HCEC 1CT (cell line): ENCODE measurements at places on chromosomes 16 and 17.

- no peak for DNase-seq
Measured at GRCh38 chr17:32995416-32996045, 3.9 kb downstream of the SPACA3 start.

DNA sequence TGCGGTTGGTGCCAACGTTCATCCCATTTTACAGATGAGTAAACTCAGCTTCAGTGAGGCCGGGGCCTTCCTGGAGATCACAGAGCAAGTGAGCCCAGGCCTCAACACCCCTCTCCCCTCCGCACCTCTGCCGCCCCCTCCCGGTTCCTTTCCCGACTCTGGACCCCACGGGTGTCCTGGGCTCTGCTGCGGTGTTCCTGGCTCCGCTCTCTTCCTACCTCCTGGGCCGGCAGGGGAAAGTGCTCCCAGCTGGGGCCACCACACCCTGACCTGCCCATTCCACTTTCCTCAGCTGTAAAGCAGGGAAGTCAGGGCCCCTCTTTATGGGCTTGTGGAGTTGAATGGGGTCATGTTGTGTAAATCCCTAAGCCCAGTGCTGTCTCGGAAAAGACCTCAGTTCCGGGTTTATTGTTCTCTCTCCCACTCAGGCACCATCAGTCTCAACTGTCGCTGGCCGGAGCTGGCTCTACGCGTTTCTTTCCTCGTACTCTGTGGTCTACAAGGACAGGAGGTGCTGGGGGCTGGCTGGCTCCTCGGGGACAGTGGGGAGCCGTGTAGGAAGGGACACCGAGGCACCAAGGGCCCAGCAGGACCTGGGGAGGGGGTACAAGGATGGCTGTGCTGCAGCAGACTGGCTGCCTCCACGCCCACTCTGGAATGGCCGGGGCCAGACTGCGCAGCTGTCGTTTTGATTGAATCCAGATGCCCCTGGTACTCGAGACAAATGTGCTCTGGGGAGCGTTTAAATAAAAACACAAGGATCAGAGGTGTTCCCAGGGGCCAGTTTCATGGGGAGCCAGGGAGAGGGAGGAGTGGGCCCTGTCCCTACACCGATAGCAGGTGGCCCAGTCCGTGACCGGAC lies 21.7 kb upstream of the ACSF3 start:
- DNase-seq, result no peak

- DNase-seq, result no peak
Measured at GRCh38 chr17:19374136-19374535, 4.2 kb upstream of the MAPK7 start.

DNA sequence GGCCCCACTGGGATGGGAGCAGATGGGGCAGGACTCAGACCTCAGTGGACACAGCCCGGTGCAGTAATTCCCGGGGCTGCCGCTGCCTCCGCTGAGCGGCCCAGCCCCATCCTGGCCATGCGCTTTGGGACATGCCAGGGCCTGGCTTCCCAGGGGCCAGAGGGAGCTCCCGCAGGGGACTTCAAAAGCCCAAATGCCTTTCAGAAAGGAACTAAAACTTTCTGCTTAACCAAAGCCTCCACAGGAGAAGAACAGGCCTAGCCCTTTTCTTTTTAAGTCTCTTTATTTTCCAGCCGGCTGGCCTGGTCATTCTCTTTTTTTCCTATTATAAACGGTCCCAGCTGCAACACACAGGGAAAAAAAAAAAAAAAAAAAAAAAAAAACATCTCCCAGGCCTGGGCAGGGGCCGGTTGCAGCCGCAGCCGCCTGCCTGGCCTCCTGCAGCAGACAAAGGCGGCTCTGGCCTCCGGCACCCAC lies 10.7 kb upstream of the ZNF423 start:
- no peak for DNase-seq

DNA sequence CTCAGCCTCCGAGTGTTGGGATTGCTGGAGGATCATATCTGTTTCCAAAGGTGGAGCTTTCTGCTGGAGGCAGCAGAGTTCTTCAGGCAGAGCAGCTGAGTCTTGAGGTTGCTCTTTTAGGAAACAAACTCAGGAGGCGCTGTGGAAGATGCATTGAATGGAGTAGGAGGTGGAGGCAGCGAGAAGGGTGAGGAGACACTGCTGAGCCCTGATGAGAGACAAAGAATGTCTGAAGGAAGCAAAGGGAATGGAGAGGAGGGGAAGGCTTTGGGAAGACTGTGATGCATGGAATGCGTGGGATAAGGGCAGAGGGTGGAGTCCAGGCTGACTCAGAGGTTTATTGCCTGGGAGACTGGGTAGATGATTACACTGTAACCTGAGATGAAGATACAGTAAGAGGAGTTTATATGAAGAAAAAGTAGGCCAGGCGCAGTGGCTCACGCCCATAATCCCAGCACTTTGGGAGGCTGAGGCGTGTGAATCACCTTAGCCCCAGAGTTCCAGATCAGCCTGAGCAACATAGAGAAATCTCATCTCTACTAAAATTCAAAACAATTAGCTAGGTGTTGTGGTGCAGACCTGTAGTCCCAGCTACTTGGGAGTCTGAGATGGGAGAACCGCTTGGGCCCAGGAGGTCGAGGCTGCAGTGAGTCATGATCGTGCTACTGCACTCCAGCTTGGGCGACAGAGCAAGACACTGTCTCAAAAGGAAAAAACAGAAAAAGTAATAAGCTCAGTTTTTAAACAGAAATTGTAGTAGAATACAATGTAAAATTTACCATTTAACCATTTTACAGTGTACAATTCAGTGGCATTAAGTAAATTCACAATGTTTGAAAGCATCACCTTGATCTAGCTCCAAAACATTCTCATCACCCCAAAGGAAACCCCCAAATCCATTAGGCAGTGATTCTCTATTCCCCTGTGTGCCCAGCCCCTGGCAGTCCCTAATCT lies 17.8 kb upstream of the TMEM219 start:
- DNase-seq, result peak; percentile 99
